ENCODE measurements at places on chromosomes 2 and 18. TPM values are rescaled to one million over a fixed set of nuclear protein-coding genes. Genes with fewer than 3 reads are reported as not detected.

The SH3RF3 gene
- total RNA-seq: 3.1 TPM

The B3GNT7 gene
- total RNA-seq: under 0.01 TPM

The ERMN gene
- total RNA-seq: not detected

The LYG1 gene
- 0.57 TPM for total RNA-seq

The CGREF1 gene
- 2.3 TPM for total RNA-seq

The ABCG8 gene
- total RNA-seq: not detected

The POTEI gene
- total RNA-seq: 0.16 TPM
